Hematopoietic multipotent progenitor cell treated with erythropoietin and hydrocortisone succinate and interleukin-3 and kit ligand, for 6 days (in vitro differentiated cells): ENCODE measurements at places on chromosomes 13 and 19.
A peak's percentile ranks its signal among the peaks of the same experiment; 100 is the strongest.

GRCh38 chr13:50543141-50543540 is 300.4 kb downstream of the DLEU7 start:
- no peak for DNase-seq

GRCh38 chr13:73228546-73228945 is 169.7 kb downstream of the KLF5 start:
- peak; percentile 10 for DNase-seq

DNA sequence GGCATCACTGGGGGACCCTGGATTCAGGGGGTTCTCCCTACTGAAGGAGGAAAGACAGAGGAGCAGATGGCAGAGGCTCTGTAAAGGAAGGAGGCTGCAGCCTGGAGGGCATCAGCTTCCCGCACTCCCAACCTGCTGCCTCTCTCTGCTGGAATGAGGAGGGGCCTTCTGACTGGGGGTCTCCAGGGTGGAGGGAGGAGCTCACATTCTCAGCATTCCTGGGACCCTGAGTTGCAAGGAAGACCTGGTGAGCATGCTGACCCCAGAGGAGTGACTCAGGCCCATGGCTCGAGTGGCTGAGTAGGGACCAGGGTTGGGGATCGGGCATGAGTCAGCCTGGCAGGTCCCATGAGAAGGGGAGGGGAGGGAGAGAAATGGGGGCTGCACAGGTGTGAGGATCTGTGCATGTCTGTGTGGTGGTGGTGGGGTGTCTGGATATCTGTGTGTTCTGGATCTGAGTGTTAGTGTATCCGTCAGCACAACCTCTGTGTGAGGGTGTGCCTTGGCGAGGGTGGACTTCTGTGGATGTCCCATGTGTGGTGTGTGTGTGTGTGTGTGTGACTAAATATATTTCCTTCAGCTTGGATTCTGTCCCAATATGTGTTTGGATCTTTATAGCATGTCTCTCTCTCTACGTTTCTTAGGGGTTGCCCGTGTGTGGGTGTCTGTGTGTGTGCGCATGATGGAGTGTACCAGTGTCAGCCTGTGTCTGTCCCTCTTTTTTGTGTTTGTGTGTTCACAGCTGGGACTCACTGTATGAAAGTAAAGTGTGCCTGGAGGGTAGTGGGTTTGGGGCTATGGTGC is 4.6 kb downstream of the AXL start:
- DNase-seq = no peak

DNA sequence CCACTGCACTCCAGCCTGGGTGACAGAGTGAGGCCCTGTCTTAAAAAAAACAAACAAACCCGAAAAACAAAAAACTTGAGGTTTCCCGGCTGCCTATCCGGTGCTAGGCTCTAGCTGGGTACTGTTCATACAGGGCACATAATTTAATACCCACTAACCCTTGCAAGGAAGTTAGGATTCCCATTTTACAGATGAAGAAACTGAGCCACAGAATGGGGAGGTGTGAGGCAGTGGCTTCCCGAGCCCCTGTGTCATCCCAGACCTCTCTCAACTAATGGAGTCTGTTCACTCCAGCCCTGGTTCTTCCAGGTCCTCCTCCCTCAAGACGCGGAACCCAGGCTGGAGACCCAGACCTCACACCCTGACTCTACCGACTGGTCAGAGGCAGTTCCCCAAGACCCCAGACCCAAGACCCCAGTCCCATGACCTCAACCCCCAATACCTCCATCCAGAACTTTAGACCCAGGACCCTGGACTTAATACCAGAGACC is 576 bp downstream of the APBA3 start:
- DNase-seq = peak; percentile 16

GRCh38 chr13:48859272-48860105 is 116.2 kb upstream of the FNDC3A start:
- peak; percentile 32 for DNase-seq

DNA sequence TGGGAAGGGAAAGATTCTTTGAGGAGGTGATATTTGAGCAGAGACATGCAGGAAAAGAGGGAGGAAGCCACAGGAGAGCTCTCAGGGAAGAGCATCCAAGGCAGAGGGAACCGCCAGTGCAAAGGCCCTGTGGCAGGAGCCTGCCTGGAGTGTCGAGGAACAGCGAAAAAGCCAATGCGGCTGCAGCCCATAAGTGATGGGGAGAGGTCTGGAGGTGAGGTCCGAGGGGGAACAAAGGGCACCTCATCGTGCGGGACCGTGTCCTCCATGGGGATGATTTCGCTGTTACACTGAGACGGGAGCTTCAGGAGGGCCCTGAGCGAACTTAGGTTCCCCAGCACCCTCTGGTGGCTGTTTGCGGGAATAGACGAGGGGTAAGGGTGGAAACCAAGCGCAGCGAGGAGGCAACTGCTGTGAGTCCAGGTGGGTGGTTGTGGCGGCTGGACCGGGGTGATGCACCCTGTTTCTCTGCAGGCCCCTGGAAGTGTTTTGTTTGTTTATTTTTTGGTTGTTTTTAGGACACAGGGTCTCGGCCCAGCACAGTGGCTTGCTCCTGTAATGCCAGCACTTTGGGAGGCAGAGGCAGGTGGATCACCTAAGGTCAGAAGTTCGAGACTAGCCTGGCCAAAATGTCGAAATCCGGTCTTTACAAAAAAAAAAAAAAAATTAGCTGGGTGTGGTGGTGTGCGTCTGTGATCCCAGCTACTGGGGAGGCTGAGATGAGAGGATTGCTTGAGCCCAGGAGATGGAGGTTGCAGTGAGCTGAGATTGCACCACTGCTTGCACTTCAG is 5.9 kb upstream of the EHD2 start:
- DNase-seq = peak; percentile 91
